Endodermal cell (in vitro differentiated cells): ENCODE measurements at places on chromosomes 1 and 21. TPM values are rescaled to one million over a fixed set of nuclear protein-coding genes. Genes with fewer than 3 reads are reported as not detected.

The TRIM67 gene
- 0.04 to 0.08 TPM in 2 of 3 replicates, not detected in the other for total RNA-seq

The STIL gene
- total RNA-seq: 41.3 to 51.0 TPM (median 48.0 TPM) in 3 replicates

The FMO4 gene
- total RNA-seq: 2.0 to 3.5 TPM (median 3.1 TPM) in 3 replicates

The TCP10L gene
- total RNA-seq: 0.88 and 0.95 TPM in 2 replicates

The LCE1F gene
- total RNA-seq: not detected in 3 replicates

The OR2L8 gene
- not detected in 2 replicates for total RNA-seq

The KCNE2 gene
- total RNA-seq: 0.52 and 0.59 TPM in 2 replicates

The HFM1 gene
- total RNA-seq: 3.2 and 5.9 TPM in 2 replicates

The PRELP gene
- total RNA-seq: 3.9 to 6.3 TPM (median 4.0 TPM) in 3 replicates

The WNT2B gene
- 0.41 and 0.57 TPM in 2 replicates for total RNA-seq

The KCNK1 gene
- 46.4 and 50.1 TPM in 2 replicates for total RNA-seq

The LCE2A gene
- not detected in 3 replicates for total RNA-seq

The RHD gene
- total RNA-seq: not detected in 3 replicates

The LCA5L gene
- 2.4 to 4.5 TPM (median 3.0 TPM) in 3 replicates for total RNA-seq

The OPRD1 gene
- total RNA-seq: 0.55 and 0.56 TPM in 2 replicates

The IL10 gene
- not detected in 2 replicates for total RNA-seq

The VTCN1 gene
- not detected in 2 replicates for total RNA-seq

The LRRC8C gene
- total RNA-seq: 2.1 and 2.5 TPM in 2 replicates

The FGR gene
- 0.09 TPM in 1 of 2 replicates, not detected in the other for total RNA-seq

The PDPN gene
- total RNA-seq: 25.8 to 33.5 TPM (median 29.9 TPM) in 3 replicates

The LYPD8 gene
- total RNA-seq: not detected in 3 replicates

The TAS1R1 gene
- total RNA-seq: 0.20 and 0.51 TPM in 2 replicates

The ABCG1 gene
- 1.6 to 1.7 TPM (median 1.7 TPM) in 3 replicates for total RNA-seq

The CYP4B1 gene
- 0.29 and 0.92 TPM in 2 replicates for total RNA-seq
